ENCODE measurements at places on chromosomes 5 and 9.

DNA sequence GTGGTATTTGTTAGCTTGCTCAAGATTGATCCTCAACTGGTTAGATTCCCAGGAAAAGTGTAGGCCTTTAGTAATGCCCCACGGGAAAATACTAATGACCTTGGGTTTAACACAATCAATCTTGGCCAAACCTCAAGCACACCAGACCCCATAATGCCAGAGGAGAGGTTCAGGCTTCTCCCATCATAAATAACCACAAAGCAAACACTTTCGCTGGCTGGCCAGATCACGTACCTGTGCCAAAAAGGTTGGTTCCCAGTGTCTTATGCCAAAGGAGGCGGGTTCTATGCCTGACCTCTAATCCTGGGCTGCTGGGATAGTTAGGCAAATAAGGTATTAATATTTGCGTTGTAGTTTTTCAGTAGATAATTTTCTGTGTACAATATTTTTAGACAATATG lies 379.2 kb upstream of the CDH18 start:
- DNase-seq = no peak

DNA sequence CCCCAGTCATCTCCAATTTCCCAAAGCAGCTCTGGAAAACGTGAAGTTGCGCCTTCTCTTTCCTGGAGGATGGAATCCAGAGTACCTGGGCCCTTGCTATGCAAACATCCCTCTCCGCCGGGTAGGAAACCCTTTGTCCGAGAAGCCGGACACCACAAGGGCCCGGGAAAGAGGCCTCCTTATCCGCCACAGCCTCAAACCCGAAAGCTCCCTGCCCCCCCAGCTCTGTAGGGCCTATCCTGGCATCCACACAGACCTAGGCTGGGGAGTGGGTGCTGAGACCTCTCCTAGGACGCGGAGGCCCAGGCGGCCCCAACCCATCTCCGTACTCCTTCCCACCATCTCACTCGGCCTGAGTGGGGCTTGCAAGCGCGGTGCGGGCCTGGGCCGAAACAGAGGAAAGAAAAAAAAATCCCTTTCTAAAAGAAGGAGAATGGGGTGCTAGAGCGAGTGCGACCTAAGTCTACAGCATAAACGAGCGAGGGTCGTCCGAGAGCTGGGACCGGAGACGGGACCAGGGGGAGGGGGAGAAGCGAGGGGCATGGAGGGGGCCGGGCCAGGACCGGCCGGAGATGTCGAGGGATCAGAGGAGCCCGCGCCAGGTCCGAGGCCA lies 624 bp downstream of the FBXW11 start:
- no peak for DNase-seq

DNA sequence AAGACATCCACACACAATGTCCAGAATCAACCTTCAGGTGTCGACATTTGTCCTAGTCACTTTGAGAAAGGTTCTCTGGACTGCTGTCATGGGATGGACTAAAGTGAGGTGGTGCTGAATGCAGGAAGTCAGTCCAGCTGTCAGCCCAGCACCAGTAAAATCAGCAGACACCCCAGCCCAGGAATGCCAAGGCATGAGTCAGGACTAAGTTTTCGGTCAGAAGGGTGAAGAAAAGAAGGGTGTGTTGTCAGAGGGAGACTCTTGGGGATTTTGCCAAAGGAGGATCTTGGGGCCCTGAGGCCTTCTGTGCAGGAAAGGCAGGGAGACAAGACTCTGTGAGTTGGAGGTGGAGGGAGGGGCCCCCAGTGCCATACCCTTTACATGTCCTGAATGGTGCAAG lies 69.0 kb upstream of the XPA start:
- no peak for DNase-seq

- DNase-seq = no peak
These were observed 8.1 kb downstream of the CD180 start for GRCh38 chr5:67188274-67189078.

GRCh38 chr9:106753155-106753671 lies 109.8 kb upstream of the ZNF462 start:
- no peak for DNase-seq

DNA sequence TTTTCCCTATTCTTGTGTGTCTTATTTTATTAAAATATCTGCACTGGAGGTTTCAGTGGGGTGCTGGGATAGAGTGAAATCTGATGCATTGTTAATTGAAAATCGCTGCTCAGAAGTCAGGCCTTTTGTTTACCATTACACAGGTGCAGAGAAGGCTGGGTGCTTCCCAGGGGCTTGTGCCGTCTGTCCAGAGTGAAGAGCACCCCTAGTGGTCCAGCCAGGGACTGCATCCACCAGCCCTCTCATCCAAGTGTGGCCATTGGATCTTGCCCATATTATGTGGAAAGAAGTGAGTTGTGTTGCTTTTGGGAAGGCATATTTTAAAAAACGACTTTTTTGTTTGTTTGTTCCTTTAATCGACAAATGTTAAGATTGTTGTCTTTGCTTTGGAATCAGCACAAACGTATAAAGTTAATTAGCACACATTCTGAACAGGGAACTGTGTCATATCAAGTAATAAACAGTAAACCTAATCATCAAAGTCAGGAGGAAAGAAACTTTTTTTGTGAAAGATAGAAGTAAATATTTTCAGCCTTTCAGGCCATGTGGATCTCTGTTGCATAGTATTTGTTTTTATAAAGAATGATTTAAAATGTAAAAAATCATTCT lies 315.6 kb downstream of the MTRR start:
- peak; percentile 1 for DNase-seq

All from AG09319 (cell line).